ENCODE measurements at places on chromosomes 11 and 22.

- no peak for DNase-seq
These were observed 70.3 kb downstream of the SCUBE1 start for GRCh38 chr22:43272869-43273318.

DNA sequence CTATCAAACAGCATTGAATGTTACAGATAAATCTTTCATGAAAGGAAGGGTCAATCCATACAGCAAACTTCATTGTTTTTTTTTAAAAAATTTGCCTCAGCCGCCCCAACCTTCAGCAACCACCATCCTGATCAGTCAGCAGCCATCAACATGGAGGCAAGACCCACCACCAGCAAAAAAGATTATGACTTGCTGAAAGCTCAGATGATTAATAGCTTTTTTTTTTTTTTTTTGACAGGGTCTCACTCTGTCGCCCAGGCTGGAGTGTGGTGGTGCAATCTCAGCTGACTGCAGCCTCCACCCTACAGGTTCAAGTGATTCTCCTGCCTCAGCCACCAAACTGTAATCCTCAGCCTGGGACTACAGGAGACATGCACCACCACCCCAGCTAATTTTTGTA lies 18.0 kb upstream of the CD3E start:
- no peak for DNase-seq

DNA sequence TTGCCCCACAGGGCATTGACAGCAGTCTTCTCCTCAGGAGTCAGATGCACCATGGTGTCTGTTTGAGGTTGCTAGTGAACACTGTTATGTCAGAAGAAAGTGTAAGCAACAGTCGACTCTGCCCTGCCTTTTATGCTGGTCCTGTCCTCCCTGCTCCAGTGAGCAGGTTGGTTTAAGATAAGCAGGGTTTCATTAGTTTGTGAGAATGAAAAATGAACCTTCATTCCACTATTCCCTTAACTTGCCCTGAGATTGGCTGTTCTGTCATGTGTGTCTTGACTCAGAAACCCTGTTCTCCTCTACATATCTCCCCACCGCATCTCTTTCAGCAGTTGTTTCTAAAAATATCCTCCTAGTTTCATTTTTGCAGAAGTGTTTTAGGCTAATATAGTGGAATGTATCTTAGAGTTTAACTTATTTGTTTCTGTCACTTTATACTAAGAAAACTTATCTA lies at the start of gene HBD:
HBD (minus strand) TSS at position 103 of the 454 bp plus-strand sequence; CDS start at position 53, 50 bp downstream.
- no peak for DNase-seq

- DNase-seq: no peak
These were observed 18.3 kb downstream of the HMGXB4 start for GRCh38 chr22:35275580-35275979.

- DNase-seq: no peak
These were observed 9.8 kb downstream of the LRRC55 start for GRCh38 chr11:57191311-57192219.

DNA sequence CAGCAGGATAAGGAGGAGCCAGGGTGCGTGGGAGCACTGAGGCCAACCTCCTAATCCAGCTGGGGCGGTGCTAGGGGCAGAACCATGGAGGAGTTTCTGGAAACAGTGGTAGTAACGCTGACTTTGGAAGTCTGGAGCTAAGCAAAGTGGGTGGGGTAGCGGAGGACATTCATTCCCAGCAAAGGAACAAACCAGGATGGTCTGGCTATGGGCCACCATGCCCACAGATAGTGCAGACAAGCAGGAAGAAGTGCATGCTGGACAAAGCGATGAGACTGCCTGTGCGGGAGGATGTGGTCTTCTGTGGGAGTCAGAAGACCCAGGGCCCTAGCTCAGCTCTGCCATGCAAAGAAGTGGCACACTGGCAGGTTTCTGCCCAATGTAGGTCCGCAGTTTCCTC lies 71.6 kb upstream of the CSNK2A3 start:
- DNase-seq: no peak

GRCh38 chr11:95486979-95487378 lies 256.0 kb upstream of the SESN3 start:
- no peak for DNase-seq

GRCh38 chr11:129324533-129325175 lies 51.0 kb upstream of the BARX2 start:
- no peak for DNase-seq

- DNase-seq: peak; percentile 47
These were observed 2.3 kb upstream of the RTN4RL2 start for GRCh38 chr11:57458060-57458409.

DNA sequence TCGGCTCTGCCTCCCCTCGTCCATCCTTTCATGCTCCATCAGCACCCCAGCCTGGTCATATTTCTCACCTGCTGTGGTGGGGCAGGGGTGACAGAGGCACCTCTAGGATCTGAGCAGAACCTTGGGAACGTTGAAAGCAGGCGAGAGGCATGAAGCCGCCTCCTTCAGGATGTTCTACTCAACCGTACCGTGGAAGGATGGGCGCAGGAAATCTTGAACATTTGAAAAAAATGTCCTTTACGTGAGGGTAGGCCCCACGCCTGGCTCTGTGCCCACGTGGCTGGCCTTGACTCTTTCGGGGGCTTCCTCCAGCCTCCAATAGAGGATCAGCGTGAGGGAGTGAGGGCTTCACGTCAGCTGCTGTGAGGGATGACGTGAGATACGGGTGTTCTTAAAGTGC lies 90.7 kb downstream of the TBC1D22A start:
- DNase-seq: no peak

- no peak for DNase-seq
These were observed 34.3 kb downstream of the ETS1 start for GRCh38 chr11:128552783-128553661.

DNA sequence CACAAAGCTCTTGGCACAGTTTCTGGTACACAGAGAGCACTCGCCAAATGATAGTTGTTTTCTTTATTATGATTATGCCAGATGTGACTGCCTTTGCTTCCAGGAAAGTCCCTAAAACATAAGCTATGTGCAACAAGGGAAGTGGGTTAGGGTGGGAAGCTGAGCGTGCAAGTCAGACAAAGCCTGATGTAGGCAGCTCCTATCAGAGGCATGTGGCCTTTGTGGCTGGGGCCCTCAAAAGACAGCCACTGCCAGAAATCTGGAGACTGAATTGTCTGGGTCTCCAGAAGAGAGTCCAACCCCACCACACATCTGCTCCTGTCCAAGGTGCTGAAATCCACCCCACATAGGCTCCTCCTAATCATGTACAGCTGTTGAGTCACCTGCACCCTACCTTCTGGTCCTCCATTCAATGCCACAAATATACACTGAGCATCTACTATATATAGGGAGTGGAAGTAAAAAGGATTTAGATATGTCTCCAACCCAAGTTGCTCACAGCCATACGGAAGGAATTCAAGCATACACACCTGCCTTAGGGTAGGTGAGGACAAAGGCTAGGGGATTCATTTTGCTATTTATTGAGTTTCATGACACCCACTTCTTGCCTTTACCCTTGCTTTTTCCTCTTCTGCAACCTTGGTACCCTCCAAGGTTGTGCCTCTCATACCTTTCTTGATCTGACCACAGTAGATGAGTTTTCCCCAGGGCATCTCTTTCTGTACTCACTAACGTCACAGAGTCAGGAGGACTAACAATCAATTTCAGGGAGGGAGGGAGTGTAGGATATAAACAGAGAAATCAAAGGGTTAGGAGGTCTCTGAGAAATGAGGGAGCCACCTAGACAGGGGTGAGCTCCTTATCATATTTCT lies 12.4 kb downstream of the SEC14L3 start:
- no peak for DNase-seq

DNA sequence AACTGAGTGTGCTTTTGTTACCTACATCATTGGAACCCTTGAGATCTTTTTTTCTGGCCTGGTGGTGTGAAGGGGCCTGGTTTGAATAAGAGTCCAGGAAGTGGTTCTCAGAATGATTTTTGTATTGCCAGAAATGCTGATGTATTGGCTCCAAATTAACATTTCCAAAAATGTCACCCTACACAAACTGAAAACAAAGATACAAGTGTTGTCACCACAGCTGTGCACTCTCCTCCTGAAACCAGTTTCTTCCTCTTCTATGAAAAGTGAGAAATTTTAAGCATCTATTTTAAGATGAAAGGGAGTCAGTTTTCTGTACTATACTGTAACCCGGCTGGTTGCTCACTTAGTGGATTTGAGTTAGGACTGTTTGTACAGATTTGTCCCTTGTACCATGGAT lies 218.8 kb downstream of the PGR start:
- no peak for DNase-seq

DNA sequence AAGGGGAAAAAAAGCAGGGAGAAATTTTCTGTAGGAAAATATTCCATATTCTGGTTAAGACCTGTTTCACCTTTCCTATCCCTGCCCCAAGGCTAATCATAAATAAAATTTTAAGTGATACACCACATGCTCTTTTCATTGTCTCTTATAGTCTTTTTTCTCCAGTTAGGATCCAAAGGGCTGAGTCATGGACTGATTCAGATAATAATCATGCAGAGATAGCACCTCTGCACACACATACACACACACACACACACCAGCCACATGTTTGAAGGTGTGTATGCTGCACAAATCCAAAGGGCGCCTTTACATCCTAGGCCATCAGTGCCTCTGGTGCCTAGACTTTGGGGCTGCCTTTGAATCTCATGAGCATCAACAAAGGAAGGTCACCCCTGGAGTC lies 35.5 kb upstream of the CWF19L2 start:
- no peak for DNase-seq

DNA sequence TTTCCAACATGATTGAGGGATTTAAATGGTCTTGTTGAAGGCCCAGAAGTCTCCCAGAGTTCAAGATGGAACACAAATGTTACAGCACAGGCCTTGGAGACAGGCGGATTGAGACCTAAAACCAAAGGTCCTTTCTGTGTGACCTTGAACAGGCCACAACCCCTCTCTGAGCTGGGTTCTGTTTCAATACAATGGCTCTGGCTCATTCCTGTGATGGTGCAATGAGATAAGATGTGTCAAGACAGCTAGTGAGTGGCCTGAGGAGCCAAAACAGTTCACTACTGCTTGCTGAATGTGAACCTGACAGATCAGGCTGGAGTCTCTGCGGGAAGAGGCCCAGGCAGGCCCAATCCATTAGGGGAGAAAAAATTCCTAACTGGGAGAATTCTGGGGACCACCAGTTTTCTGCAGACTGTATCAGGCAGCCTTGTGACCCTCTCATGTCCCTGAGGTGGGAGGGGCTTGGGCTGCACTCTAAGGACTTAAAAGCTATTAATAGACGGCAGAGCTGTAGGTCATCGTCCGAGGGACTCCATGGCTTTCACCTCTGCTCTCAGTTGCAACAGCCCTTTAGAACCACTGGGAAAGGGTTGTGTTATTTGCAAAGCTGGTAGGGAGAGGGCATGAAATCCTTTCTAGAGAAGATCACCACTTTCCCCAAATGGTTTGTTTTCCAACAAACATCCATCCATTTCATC lies 126.1 kb upstream of the TEAD1 start:
- no peak for DNase-seq

DNA sequence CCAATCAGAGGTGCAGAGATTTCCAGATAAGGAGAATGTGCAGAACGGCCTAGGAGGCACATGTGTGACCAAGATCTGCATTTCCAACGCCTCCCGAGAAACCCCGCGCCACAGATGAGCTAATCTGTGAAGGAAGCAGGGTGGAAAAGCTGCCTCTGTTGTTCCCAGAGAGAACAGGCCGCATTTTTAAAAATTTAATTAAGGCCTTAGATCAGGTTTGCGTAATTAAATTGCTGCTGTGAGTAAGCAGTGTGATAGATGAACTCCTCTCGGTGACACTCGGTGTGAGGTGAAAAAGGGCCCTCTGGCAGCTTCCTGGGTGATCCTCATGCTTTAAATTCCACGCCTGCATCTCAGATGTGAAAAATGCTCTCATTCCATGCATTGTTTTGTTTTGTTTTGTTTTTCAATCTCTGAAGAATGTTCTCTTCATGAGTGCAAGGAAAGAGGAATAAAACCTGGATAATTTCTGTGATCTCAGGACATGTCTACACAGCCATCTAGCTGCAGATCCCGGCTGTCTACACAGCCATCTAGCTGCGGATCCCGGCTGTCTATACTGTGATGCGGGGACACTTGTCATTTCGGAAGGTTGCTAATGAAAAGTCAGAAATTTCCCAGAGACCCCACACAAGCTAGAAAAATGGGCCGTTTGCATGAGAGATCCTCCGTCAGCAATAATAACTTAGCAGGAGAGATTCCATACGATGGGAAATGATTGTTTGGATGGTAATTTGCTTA lies 1398.9 kb downstream of the BRD1 start:
- DNase-seq: no peak

- DNase-seq: no peak
These were observed 91.9 kb upstream of the BID start for GRCh38 chr22:17866127-17866526.

- DNase-seq: no peak
These were observed 494.0 kb downstream of the MIAT start for GRCh38 chr22:27151407-27151806.

GRCh38 chr11:67178421-67178820 lies 59.4 kb downstream of the KDM2A start:
- DNase-seq: no peak

GRCh38 chr11:44611687-44612434 lies 46.4 kb downstream of the CD82 start:
- peak; percentile 82 for DNase-seq

DNA sequence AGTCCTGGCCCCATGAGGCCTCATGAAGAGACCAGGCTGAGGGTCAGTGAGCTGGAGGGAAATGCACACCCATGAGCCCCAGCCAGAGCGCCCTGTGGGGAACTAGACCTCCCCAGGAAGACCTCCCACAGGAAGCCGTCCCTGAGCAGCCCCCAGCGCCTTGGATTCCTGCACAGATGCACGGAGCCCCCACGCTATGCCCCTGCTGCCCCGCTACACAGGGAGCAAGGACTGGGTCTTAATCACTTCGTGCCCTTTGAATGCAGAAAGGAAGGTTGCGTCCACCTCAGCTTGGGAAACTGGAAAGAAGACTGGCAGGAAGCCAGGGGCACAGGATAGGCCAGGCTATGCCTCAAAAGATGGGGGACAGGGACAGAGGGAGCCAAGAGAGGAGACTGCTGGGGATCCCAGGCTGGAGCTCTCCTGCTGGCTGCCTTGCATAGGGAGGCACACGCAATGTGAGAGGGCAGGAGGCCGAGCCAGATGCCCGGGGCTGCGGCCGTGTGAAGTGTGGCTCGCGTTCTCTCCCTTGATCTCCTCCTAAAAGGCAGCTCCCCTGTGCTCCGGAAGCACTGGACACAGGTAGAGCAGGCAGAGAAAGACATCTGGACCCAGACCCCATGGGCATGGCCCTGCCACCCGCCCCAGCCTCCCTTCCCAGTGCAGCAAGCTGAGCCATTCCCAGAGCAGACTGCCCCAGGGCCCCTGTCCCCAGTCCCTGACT lies 32.8 kb downstream of the MACROD1 start:
- DNase-seq: no peak

DNA sequence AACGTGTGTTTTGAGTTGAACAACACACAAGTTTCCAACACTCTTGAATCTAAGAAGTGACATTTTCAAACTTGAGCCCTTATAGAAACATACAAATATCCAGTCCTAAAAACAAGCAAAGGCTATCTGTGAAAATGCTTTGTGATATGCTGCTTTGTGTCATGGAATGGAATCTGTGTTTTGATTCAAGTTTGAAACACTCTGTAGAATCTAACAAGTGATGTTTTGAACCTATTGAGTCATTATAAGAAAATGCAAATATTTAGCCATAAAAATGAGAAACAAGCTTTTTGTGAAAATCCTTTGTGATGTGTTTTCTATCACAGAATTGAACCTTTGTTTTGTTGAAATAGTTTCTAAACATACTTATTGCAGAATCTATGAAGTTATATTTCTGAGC lies 105.7 kb upstream of the VPREB1 start:
- no peak for DNase-seq
